GOT3 (cell line): ENCODE measurements at places on chromosomes 1 and 21.

GRCh38 chr1:24762133-24762676, 17.0 kb downstream of the CLIC4 start:
- DNase-seq, result no peak

GRCh38 chr1:155971910-155972809, 6.2 kb downstream of the ARHGEF2 start:
- DNase-seq, result no peak

- no peak for DNase-seq
Measured at GRCh38 chr1:235613602-235614001, 36.0 kb downstream of the GNG4 start.

- DNase-seq, result no peak
Measured at GRCh38 chr1:210747890-210748289, 386.1 kb downstream of the KCNH1 start.

DNA sequence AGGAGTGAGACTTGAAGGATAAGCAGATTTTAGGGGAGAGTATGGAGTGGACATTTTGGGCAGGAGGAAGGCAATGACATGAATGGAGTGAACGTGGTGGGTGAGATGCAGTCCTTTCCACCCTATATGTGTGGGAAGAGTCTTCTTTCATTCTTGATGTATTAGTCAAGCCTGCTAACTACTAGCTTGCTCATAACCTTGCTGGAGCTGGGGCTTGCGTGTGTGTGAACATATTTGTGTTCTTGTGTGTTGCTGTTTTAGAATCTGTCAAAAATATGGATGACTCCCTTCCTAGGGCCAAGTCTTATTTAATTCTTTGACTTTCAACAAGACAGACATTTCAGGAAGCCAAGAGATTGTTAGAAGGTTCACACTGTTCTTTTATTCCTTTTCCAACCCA, 132.7 kb downstream of the UCK2 start:
- DNase-seq, result no peak

DNA sequence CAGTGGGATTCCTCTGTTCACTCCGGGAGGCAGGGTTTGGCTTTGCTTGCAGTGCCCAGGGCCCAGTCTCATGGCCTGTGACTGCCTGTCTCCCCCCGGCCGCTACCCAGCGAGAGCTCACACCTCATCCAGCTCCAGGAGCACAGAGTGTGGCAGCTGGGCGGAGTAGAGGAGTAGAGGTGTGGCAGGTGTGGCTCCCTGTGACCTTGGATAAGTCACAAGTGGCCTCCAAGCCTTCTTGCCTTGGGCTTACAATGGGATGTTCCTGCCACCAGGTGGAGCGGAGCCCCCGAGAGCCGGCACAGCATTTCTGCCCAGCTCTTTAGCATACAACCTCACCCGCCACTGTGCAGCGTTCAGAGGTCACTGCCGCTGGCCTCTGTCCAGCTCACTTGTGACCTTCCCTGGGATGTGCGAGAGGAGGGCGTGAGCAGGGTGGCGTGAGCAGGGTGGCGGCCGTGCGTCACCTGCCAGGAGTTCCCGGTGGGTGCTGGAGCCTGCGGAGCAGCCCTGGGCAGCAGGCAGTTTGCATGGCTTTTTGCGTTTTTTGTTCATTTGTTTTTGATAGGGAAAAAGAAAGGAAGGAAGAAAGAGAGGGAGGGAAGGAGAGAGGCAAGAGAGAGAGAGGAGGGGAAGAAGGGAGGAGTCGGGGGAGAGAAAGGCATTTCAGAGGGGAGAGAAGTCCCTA, 42.4 kb downstream of the CRYAA start:
- DNase-seq, result no peak

DNA sequence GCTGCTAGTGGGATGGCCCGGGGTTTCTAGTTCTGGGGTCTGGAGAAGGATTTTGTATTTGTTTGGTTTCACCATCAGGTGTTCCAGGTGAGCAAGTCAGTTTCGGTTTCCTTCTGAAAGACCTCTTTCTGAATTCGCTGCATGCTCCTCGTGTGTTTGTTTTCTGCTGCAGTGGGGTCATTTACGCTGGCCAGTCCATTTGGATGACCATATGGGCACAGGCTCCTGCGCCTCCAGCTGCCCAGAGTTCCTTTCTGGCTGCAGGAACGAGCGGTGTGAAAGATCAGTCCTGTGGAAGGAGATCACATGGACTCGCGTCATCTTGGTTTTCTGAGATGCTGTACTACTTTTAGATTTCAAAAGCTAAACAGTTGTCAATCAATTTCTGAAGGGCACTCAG, 83.7 kb upstream of the GCLM start:
- DNase-seq, result no peak

DNA sequence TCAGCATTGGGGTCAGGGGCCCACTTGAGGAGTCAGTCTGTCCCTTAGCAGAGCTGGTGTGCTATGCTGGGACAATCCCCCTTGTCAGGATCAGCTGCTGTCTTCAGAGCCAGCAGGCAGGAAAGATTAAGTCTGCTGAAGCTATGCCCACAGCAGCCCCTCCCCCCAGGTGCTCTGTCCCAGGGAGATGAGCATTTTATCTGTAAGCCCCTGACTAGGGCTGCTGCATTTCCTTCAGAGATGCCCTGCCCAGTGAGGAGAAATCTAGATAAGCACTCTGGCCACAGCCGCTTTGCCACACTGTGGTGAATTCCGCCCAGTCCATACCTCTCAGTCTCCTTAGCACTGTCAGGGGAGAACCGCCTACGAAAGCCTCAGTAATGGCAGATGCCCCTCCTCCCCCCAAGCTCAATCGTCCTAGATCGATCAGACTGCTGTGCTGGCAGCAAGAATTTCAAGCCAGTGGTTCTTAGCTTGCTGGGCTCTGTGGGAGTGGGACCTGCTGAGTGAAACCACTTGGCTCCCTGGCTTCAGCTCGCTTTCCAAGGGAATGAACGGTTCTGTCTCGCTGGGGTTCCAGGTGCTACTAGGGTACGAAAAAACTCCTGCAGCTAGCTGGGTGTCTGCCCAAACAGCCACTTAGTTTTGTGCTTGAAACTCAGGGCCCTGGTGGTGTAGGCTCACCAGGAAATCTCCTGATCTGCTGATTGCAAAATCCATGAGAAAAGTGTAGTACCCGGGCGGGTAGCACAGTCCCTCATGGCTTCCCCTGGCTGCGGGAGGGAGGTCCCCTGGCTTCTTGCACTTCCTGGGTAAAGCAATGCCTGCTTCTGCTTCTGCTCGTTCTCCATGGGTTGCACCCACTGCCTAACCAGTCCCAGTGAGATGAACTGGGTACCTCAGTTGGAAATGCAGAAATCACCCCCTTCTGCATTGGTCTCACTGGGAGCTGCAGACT, 25.1 kb upstream of the TP53BP2 start:
- no peak for DNase-seq

DNA sequence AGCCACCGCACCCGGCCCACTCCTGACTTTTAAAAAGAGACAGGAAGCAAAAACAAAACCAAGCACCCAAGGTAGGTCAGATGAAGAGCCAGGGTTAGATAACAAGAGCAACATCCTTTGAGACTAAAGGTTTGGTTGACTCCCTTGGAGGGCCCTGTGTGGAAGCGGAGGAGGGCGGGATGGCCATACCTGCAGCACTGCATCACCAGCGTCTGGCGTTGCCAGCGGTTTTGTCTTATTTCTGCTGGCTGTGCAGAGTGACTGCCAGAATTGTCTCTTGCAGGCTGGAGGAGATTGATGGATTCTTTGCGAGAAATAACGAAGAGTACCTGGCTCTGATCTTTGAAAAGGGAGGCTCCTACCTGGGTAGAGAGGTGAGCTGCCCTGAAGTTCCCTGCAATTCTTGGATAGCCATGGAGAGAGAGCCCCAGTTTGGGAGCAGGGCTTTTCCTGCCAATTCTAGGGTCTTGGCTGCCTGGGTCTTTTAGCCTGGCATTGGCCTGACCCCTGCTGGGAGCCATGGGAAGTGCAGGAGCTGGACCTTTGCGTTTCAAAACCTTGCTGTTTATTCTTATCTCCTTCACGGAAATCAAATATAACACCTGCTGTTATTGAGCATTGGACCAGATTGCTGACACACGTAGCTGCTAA, 24.0 kb downstream of the QSOX1 start:
- no peak for DNase-seq

- no peak for DNase-seq
Measured at GRCh38 chr1:156553860-156554485, 18.4 kb downstream of the IQGAP3 start.

DNA sequence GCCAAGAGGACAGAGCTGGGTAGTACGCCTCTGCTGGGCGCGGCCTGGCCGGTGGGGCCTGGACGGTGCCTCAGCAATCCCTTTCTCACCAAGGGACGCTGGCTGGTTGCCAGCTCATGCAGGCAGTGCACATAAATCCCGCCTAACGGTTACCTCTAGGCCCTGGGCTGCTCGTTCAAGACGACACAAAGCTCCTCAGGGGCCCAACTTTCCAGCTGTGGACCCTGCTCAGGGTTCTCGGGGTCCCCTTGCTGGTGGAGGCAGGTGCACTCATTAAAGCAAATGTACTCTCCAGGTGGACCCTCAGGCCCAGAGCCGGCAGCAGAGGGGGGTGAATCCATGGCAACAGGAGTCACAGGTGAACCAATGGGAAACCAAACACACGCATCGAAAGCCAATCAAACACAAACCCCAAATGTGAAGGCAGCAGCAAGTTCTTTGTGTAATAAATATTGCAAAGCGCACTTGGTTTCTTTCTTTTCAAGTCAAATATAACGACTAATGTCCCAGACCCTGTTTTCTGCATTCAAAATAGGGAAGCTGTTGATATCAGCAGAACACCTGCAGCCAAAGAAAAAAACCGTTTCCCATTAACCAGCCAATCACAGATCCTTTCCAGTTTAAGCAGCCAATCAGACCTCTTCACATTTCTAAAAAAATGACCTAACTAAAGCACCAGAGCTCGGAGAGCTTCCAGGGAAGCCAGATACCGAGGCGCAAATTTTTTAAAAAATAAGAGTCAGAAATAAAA, 26.1 kb upstream of the CLSTN1 start:
- no peak for DNase-seq

DNA sequence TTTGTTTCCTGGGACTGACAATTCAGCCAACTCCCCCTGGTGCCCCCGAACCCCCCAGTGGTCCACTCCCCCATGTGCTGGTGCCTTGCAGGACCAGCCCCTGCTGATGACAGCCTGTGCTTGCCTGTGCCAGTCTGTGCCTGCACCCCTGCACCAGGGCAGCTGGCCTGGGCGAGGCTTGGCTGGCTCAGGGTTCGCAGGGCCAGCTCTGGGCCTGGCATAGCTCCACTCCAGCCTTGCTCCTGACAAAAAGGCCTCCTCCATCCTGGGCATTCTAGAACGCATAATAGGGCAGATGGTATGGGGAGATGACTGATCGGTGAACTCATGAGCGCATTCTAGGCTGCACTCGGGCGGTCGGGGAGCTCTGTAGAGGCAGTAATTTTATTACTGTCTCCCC, 5.4 kb downstream of the CNTN2 start:
- no peak for DNase-seq

- no peak for DNase-seq
Measured at GRCh38 chr1:30599721-30600120, 123.7 kb downstream of the MATN1 start.

GRCh38 chr21:35520302-35520701, 471.2 kb upstream of the RUNX1 start:
- DNase-seq, result no peak

- no peak for DNase-seq
Measured at GRCh38 chr1:22184454-22184853, 41.6 kb upstream of the WNT4 start.

DNA sequence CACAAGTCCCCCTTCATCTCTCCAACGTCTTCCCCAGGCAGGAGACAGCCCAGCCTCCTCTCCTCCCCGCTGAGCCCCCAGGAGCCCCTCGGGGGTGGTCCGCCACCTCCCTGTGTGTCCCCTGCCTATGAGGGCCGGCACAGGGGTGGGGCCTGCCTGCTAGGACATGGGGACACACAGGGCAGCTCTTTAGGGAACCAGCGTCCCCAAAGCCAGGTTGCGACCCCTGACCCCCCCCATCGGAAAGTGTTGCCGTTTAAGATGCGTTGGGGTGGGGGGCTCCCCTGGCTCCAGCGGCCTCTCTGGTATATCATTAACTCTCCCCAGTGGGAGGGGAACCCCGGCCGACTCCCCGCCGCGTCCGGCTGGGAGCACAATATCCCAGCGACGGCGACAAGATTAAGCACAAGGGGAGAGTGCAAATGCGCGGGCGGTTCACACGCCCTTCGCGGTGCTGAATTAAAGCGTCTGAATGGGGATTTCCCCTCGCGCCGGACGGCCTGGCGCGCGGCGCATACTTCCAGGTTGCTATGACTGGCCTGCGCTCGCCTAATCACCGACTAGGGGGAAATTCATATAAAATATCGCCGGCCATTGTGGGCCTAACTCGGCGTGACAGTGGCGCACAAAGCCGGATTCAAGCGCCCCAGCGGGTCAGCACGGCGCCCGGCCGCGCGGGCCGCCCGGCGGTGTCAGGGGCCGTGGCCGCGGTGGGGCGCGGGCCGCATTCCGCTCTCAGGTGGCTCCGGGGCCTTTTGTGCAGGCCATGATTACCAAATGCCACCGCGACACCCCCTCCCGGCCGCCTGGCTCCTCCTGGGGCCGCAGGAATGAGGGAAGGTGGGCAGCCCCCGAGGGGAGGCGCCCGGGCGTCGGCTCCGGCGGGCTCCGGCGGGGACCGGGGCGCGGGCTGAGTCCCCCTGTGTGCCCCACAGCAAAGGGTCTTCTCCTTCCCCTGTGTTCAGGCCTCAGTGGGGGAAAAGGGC, 30.9 kb downstream of the WNT3A start:
- no peak for DNase-seq

- DNase-seq, result no peak
Measured at GRCh38 chr1:26602378-26602959, 72.9 kb downstream of the RPS6KA1 start.

DNA sequence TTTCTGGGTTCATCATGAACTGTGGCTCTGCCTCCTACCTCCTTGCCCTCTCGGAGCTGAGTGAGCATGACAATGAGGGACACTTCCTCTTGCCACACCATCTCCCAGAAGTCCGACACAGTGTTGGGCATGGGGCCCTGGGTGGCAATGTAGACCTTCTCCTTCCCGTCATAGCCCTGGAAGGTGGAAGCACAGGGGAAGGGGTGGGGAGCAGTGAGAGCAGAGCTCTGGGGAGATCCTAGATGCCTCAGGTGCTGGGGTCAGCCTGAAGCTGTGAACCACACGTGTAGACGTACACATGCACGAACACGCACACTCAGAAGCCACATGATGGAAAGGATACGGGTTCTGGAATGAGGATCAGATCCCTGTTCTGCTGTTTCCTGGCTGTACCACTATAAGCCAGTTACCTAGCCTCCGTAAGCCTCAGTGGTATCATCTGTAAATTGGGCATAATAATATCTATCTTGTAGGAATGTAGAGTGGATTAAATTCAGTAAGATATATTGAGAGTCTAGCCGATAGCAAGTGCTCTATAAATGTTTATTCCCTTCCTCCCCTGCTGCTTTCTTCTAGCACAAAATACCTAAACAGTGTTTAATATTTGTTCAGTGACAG, 6.1 kb downstream of the PTPN7 start:
- no peak for DNase-seq

- DNase-seq, result no peak
Measured at GRCh38 chr1:62720946-62721554, 32.9 kb upstream of the DOCK7 start.

- DNase-seq, result peak; percentile 17
Measured at GRCh38 chr1:32773018-32773763, 44.0 kb downstream of the YARS1 start.
